Fibroblast of skin of abdomen (primary cell): ENCODE measurements at places on chromosomes 5 and 9.

DNA sequence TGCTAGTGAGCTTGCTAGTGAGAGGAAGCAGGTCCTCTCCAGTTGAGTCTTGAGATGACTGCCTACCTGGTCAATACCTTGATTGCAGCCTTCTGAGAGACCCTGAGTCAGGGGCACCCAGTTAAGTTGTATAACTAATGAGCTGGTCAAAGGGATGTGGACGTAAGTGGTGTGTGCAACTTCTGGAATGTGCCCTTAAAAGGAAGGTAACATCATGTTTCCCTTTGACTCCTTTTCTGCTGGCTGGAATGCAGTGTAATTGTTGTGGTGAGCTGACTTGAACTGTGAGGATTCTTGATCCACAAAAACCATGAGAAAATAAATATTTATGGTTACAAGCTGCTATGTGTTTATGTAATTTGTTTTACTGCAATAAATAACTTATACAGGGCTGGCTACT is 2.4 kb upstream of the SNX2 start:
- DNase-seq, result peak; percentile 63

DNA sequence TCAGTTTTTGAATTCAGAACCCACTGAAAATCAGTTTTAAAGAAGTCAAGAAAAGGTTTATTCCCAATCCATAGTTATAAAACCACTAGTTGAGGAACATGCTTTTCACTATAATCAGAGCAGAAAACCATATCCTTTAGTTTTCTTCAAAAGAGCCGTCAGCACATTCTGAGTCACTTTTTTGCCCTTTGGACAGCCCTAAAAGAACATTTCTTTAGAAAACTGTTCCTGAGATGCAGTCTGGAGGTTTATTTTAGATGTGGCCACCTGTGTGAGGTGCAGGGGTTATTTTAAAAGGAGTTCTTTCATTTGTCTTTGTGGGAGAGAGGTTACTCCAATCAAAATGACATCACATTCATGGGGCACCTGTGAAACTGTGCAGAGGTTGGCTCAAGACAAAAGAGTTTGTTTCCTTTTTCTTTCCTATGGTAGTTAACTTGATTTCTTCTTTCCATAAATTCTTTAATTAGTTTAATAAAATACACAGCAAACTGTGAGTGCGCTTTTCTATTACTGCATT is 221.6 kb upstream of the RPS23 start:
- DNase-seq, result no peak

- peak; percentile 41 for DNase-seq
These were observed 52.5 kb upstream of the SLC2A8 start for GRCh38 chr9:127344368-127345000.

DNA sequence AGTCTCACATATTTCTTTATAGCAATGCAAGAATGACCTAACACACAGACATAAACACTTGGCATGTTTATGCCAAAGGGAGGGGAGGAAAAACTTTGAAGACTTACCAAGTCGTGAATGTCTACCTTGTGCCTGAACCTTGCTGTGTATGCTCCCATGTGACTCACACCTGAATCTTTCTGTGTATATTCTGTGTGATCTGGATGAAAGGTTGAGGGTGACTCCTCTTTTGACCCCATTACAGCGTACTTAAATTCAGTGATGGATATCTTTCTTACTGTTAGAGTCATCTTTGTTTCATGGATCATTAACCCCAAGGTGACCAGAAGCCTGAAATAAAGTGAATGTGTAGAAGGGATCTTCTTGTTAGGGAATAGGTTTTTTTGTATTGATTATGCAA is 52.9 kb upstream of the PTGER4 start:
- no peak for DNase-seq

- peak; percentile 51 for DNase-seq
These were observed 310.5 kb upstream of the KIF2A start for GRCh38 chr5:61995486-61995885.

GRCh38 chr5:14915291-14915952 is 43.8 kb upstream of the ANKH start:
- peak; percentile 38 for DNase-seq

DNA sequence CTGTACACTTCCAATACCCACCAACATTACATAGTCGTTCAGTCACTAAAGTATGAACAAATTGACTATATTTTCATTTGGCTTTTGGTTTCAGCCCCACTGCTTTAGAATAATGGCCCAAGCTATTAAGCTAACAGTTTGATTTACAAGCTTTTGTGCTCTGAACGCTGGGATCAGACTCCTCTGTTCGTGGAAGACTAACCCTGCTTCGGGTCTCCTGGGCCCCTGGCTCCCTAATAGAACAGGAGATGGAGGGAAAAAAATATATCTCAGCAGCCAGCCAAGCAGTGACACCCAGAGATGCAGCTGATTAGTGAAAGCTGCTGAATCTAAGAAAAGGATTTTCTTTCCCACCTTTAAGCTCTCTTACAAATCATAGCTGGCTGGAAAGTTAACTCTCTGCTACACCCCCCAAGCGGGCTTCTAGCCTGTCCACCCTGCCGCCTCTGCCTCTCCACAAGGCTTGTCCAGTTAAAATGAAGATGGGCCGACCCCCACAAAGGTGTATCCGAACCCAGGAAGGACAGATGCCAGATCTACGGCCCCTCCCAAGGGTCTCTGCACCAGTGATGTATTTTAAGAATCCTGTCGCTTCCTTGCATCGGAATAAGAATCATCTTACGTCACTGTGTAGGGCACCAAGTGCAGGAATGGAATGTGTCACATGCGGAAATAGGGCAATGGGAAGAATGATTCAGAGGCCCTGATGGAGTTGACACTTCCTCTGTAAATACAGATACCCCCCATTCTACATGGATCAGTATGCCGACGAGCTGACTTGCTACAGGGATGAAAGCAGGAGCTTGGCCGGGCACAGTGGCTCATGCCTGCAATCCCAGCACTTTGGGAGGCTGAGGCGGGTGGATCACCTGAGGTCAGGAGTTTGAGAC is 33.4 kb upstream of the BARHL1 start:
- peak; percentile 3 for DNase-seq

GRCh38 chr5:10343486-10343885 is 10.0 kb upstream of the MARCHF6 start:
- DNase-seq, result no peak

DNA sequence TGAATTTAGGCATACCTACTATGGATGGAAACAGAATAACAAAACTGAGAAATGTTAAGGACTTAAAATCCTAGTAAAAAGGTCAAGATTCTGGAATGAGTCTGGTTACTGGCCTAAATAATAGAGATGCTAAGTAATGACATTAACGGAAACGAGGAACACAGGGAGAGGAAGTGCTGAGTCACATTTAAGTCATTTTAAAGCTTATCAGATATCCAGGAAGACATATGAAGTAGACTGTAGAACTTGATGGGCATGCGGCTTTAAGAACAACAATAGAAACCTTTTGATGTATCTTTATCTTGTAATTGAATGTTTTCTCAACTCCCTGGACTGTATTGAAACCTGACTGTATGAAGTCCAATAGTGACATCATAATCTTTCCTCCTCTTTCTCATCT is 1251.4 kb upstream of the CDH6 start:
- no peak for DNase-seq

DNA sequence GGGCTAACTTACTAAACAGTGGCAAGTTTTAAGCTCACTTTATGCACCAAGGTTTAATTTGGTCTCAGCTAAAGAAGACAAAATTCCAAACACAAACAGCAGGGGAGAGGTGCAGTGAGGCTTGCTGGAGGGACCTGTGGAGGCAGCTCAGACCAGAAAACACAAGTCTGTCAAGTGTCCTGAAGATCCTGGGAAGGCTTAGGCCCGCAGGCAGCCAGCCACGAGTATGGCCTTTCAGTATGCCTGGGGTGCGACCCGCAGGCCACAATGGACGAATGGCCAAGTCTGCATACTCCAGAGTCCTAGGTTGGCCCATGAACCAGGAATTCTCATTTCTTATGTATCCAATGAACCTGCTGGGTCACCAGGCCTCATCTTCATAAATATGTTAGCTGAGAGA is 9.3 kb downstream of the CCNI2 start:
- DNase-seq, result no peak

- peak; percentile 36 for DNase-seq
These were observed 530 bp downstream of the TMEFF1 start for GRCh38 chr9:100473276-100474081.

- no peak for DNase-seq
These were observed 12.4 kb downstream of the CARD19 start for GRCh38 chr9:93108291-93109041.

DNA sequence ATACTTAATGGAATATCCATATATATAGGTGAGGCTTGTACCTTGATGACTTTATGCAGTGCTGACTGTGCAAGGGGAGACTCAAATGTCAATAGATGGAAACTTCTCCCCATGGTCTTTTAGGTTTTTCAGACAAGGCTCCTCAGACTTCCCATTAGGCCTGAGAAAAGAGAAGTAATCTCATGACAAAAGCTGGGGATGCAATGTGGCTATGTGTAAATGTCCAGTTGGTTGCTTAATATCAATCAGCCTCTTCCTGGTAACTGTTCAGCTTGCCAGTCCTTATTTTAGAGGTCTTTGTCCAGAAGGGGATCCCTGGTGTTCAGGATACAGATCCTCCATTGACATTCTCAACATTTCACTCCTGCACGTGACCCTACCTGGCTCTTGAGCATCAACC is 621.1 kb upstream of the CDH18 start:
- no peak for DNase-seq

- no peak for DNase-seq
These were observed 5.4 kb upstream of the HEMGN start for GRCh38 chr9:97943308-97943855.

DNA sequence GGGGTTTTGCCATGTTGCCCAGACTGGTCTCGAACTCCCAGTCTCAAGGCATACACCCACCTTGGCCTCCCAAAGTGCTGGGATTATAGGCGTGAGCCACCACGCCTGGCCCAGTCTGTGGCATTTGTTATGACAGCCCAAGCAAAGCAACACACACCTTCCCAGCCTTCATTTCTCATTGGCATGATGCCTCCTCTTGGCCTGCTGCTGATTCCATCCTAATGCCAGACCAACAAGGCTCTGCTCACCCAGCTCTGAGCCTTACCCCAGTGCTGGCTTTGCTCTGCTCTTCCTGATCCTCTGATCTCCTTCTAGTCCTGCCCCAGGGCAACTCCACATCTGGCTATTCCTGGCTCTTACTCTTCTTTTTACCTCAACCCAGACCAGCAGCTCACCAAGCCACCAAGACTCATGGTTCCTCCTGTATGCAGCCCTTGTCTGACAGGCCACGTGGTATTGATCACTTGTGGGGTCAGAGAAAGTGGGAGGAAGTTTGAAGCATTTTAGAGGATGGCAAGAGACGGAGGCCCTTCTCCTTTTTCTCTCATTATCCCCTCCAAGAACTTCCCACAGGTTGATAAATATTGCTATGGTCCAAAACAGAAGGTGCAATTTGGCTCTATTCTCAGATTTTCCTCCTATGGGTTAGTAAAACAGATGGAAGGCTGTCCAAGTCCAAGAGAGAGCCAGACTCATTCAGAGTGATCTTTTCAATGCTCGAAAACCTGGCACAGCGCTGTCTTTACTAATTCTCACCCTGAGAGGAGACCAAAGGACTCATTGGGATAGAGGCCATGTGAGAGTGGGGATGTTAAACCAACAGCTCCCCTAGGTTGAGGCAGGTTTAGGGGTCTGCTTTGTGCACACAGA is 958 bp downstream of the CD180 start:
- no peak for DNase-seq

DNA sequence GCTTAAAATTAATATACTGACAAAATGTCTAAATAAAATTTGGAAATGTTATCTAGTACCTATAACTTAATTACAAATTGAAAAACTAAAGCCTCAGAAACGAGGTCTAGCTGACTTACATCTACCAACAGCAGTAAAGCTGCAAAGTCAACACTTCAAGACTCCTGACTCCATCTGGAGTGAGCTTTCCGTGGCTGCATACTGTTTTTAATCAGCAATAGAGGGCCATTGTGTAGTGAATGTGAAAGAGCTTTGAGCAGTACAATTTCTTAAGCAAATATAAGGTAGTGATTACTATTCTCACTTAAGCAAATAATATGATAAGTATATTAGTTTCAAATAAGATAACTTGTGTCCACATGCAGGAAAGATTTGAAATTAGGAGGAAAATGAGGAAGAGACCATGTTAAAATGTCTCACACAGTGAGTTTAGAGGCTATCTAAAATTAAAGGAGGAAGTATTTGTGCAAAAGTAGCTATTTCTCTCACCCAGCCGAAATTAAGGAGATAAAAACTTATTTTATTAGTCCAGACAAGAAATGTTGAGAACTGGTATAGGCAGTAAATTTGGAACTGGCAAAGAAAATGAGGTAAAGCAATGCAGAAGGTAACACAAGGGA is 6.4 kb downstream of the SPINK6 start:
- DNase-seq, result no peak

- DNase-seq, result no peak
These were observed 230.9 kb upstream of the NFIL3 start for GRCh38 chr9:91654527-91654926.

DNA sequence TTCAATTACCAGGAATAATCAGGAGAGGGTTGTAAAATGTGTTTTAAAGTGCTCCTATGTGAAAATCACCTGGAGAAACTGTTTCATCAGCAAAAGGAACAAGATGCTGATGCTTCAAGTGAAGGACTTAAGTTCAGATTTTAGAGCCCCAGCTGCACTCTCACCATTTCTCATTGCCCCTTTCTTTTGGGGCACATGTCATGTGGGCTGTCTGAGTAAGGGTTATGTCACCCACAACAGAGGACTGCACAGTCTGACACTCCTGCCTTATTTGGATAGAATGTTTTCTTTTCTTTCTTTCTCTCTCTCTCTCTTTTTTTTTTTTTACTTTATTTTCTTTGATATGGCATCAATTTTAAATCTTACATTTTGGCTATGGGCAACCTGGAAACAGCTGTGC is 204.1 kb upstream of the EFNA5 start:
- DNase-seq, result no peak

DNA sequence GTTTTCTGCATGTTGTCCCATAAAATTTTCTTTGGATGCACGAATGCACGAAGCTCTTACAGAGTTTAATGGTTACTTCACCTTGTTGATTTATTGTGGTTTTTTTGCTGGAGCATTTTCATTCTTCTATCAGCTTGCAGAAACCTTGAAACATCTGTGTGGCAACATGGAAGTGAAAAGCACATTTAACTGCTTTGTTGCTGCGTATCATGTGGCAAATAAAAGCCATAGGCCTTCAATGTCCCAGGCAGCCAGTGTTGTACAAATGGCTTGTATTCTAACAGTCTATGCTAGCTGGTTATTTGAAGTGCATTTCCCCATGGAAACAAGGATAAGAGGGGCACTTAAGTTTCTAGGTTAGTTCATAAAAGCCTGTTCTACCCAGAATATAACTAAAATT is 42.5 kb upstream of the RASGRF2 start:
- peak; percentile 28 for DNase-seq

DNA sequence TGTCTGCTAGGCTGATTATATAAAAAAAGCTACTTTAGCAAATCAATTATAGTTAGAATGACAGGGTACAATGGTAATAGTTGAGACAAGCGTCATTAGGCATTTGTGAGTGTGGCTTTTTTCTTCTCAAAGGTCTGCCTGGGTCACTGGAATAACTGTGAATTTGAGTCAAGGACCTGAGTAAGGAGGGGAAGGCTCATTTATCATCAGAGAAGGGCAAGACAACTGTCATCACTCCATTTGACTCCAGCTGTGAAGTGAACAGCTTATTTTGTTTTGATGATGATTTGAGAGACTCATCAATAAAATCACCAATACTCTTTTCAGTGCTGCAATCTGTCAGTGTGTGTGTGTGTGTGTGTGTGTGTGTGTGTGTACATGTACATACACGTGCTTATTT is 118.6 kb downstream of the MAT2B start:
- DNase-seq, result peak; percentile 53

- no peak for DNase-seq
These were observed 47.9 kb downstream of the OLFM1 start for GRCh38 chr9:135135171-135135928.

GRCh38 chr5:89270901-89271300 is 387.9 kb upstream of the MEF2C start:
- no peak for DNase-seq

GRCh38 chr9:130421802-130422276 is 22.9 kb upstream of the ASS1 start:
- DNase-seq, result peak; percentile 79
